ENCODE measurements at places on chromosomes 16 and 17. TPM values are rescaled to one million over a fixed set of nuclear protein-coding genes. Genes with fewer than 3 reads are reported as not detected.
A peak's percentile ranks its signal among the peaks of the same experiment; 100 is the strongest.

CCL22 gene
- not detected for total RNA-seq

TBX6 gene
- 0.54 TPM for total RNA-seq

NPIPB5 gene
- total RNA-seq = 122 TPM

LCMT1 gene
- 28.8 TPM for total RNA-seq

MMP2 gene
- 168 TPM for total RNA-seq

KRT9 gene
- not detected for total RNA-seq

RAMP2 gene
- total RNA-seq = 11.2 TPM

TMEM95 gene
- not detected for total RNA-seq

SOST gene
- not detected for total RNA-seq

MILR1 gene
- total RNA-seq = 6.5 TPM

GPRC5C gene
- 13.0 TPM for total RNA-seq

MYH2 gene
- total RNA-seq = 0.14 TPM

DNA sequence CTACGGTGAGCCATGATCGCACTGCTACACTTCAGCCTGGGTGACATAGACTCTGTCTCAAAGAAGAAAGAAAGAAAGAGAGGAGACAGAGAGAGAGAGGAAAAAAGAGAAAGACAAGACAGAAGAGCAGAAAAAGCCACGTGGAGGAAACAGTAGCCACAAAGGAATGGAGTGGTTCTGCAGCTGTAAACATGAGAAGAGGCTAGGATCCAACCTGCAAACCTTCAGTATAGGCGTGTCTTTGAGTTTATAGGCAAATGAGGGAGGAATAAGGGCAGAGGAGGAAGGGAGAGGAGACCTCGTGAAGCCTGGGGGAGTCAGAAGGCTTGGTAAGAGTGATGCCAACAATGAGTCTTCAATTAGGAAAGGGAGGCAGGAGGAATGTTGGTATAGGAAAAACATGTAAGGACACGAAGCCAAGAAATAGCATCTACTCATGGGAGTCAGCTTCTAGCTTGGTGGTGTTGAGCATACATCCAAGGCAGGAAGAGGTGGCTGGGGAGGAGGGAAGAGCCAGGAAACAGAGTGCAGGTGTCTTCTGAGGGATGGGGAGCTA is 3.9 kb downstream of the MED9 start:
- DNase-seq = no peak

- DNase-seq = no peak
Measured at GRCh38 chr17:76417499-76418143, 33.2 kb downstream of the SPHK1 start.

DNA sequence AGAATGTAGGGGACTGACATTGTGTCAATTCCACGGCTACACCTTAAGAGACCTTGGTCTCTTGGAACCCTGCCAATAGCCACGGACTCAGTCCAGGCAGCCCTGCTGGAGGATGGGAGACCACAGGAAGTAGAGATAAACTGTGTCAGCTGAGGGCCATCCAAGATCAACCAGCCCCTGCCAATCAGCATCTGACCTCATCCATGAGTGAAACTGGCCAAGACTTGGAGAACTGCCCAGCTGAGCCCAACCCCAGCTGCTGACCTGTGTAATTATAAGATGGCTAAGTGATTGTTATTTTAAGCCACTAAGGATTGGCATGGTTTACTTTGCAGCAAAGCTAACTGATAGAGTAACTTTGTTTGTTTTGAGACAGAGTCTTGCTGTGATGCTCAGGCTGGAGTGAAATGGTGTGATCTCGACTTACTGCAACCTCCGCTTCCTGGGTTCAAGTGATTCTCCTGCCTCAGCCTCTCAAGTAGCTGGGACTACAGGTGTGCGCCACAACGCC is 13.3 kb upstream of the YWHAE start:
- DNase-seq = no peak

DNA sequence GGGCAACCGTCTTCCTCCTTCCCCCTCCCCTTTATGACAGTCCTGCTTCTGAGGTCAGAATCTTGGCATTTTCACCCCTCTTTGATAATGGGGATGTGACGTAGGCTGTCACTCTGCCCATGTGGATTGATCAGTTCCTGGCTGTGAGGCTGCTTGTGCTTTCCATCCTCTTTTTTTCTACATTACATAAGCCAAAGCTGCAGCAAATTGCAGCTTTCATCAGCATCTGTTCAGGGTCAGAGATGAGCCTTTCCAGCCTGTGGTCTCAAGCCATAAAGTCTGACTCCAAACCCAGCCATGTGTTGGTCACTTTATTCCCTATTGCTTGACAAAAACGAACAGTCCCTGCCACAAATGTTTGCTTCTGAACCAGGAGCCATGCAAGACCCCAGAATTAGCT is 535.1 kb downstream of the CDH11 start:
- no peak for DNase-seq

GRCh38 chr16:84271037-84271436 is 23.6 kb upstream of the WFDC1 start:
- DNase-seq = no peak

DNA sequence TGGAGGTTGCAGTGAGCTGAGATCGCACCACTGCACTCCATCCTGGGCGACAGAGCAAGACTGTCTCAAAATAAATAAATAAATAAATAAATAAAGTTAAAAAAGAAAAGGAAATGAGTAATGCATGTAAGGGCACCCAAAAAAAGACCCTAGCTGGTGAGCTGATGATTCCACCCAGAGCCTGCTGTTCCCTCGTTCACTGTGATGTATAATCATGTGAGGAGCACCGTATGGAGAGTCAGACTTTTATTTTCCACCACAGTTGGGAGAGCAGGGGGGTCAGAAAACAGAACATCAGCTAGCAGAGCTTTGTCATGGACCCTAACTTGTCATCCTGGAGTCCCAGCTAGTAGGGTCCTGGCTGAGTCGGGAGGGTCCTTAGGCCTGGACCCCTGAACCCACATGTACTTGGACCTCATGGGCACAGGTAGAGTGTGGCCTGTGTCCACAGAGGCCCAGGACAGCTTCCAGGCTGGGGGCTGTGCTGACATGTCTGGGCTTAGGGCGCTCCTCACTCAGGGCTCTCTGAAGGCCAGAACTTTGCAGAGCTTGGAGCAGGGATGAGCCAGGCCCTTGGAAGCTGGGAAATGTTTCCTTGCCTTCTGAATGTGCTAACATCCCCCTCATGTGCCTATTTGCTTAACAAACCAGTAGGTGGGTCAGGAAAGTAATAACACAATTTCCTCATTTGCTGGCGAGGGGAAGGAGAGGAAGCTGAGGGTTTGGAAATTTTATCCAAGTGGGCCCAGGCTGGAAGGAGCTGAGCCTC is 18.8 kb upstream of the LASP1NB start:
- no peak for DNase-seq

GRCh38 chr16:56370875-56371659 is 54.3 kb downstream of the AMFR start:
- no peak for DNase-seq

GRCh38 chr16:58125781-58126335 is 3.3 kb downstream of the CFAP20 start:
- no peak for DNase-seq

- DNase-seq = no peak
Measured at GRCh38 chr16:71854369-71854948, 8.7 kb downstream of the ATXN1L start.

DNA sequence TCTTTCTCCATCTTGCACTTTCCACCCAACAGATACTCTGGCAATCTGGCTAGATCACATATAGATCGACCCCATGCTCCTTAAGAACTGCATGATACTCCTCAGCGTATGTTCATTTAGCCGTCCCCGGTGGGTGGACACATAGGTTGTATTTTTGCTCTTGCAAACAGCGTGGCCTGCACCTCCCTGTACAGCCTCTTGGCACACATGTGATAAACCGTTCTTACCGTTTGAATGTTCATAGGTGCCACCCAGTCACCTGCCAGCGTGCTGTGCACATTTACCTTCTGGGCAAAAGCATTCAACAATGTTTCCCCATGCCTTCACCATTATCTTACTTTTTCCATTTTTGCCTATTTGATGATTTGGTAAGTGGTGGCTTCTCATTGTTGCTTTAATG is 6.2 kb downstream of the TNP2 start:
- no peak for DNase-seq

GRCh38 chr16:70686376-70687101 is 686 bp upstream of the MTSS2 start:
- no peak for DNase-seq

- no peak for DNase-seq
Measured at GRCh38 chr17:362721-363120, 10.1 kb upstream of the RPH3AL start.

GRCh38 chr17:1379930-1380313 is 20.1 kb downstream of the YWHAE start:
- DNase-seq = no peak

DNA sequence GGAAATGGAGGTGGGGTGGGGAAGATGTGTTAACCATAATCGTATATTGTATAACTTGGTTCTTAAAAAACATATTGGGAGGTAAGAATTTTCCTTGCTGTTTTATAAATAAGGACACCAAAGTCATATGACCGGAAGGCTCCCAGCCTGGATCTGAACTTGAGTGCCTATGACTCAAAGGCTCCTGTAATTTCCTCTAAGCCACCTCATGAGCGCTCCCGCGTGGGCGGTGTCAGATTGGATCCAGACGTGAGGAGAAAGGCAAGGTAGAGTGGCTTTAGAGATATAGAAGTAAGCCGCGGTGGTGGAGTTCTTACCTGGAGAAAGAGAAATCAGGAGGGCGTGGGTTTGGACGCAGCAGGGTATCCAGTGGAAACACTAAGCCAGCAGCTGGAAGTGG is 196.2 kb upstream of the NLRP1 start:
- DNase-seq = no peak

GRCh38 chr16:9837481-9837880 is 344.7 kb downstream of the GRIN2A start:
- no peak for DNase-seq

DNA sequence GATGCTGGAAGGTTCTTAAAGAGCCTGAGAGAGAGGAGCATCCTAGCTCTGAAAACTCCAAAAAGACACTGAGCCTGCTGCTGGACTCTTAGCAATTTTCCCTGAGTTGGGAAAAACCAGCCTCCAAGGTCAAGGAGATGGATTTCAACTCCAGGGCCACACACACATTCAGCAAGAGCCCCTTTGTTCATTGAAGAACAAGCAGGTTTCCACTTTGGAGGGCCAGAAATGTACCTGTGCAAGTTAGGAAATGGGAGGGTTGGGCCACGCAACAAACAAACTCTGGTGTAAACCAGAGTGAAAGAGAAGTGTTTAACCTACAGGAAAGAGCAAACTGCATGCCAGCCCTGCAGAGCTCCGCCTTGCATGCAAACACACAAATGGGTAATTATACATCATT is 264.8 kb upstream of the RPL38 start:
- DNase-seq = no peak

- peak; percentile 64 for DNase-seq
Measured at GRCh38 chr17:15946611-15947120, 1.7 kb downstream of the ADORA2B start.

GRCh38 chr17:5864741-5865657 is 205.2 kb upstream of the WSCD1 start:
- DNase-seq = no peak
